Hippocampal formation (tissue), 2 donors: ENCODE measurements at places on chromosomes 12 and 14.

- no peak for DNase-seq
Observed at GRCh38 chr12:89789862-89790261, 81.2 kb upstream of the ATP2B1 start.

DNA sequence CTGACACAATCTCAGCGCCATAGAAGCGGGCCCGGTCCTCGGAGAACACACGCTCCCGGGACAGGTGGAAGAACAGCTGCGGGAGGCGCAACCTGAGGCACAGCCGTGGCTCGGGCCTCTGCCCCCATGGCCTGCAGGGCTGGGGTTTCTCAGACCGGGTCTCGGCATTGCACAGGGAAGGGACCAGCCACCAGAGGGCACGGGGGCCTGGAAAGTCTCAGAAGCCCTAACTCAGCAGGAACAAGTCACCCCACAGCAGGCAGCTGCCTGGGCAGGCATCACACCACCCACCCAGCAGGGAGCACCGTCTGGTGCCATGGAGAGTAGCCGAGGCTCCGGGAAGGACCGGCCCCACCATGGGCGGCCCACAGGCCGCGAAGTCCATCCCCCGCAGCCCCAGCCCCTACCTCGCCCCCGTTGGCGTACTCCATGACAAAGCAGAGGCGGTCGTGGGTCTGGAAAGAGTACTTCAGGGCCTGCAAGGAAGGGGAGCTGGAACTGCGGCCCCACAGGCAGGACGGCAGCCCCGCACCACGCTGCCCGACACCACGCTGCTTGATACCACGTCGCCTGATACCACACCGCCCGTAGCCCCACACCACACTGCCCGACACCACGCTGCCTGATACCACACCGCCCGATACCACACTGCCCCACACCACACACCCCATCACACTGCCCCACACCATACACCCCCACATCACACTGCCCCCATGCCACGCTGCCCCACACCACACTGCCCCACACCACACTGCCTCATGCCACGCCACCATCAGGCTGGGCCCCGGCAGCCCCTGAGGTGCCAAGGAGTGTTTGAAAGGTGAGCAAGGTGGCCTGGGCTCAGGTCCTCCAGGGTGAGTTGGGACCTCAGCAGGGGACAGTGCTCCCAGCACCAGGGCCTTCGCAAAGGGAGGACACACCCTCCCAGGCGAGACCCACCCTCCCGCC is 20.8 kb downstream of the SIVA1 start:
- DNase-seq, result no peak

DNA sequence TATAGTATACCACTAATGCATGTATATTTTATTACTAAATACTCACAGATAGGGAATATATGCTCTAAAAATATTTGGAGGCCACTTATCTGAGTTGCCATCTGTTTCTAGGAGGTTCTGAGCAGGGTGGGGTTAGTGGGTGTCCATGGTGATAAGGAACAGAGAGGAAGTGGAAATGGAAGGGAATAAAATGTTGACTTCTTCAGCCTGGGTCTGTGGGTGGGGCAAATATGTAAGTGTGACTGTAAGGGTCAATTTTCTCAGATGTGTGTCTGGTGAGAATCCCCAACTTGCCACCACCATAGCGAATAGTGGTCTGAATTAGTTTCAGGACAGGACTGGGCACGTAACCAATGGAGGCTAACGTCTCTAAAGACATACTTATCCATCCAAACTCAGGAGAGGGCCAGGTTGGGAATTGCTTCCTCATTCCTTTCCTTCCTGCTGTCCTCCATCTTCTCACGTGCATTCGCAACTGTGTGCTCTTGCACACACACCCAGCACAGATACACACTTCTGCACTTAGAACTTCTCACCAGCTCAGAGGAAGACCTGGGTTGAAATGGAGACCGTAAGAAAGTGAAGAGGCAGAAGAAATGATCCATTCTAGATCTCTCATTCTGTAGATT is 54.2 kb upstream of the GZMB start:
- no peak for DNase-seq

DNA sequence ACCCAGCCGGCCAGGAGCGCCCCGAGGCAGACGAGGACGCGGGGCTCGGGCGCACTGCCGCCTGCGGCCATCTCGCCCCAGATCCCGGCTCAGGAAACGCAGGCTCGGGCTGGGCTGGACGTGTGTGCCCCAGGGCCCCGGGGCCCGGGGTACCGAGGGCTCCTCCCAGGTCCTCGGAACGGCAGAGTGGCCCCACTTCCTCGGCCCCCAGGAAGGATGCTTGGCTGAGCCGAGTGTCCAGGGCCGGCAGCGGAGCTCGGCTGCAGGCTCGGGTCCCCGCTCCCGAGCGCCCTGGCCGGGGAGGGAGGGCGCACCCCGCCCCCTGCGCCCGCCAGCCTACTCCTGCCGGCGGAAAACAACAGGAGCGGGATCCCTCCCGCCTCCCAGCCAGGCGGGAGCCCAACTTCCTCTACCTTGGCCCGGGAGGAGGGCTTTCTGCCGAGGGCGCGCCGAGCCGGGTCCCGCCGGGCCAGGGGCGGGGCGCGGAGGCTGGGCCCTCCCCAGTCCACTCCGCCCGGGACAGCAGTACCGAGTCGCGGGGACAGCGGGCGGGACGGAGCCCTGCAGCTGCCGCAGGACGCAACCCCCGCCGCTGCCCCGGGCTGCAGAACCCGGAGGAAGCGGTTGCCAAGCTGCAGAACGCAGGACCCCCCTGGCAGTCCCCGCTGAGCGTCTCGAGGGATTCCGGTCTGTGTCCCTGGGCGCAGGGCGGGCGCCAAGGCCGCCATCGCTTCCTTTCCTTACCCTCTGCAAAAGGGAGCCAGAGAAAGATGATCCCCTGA is at the start of gene VSIG10:
Gene VSIG10, minus strand, starts transcription at position 411 of the 782 bp plus-strand sequence. Its CDS starts 340 bp downstream, at position 71.
- DNase-seq, result peak; percentile 33

DNA sequence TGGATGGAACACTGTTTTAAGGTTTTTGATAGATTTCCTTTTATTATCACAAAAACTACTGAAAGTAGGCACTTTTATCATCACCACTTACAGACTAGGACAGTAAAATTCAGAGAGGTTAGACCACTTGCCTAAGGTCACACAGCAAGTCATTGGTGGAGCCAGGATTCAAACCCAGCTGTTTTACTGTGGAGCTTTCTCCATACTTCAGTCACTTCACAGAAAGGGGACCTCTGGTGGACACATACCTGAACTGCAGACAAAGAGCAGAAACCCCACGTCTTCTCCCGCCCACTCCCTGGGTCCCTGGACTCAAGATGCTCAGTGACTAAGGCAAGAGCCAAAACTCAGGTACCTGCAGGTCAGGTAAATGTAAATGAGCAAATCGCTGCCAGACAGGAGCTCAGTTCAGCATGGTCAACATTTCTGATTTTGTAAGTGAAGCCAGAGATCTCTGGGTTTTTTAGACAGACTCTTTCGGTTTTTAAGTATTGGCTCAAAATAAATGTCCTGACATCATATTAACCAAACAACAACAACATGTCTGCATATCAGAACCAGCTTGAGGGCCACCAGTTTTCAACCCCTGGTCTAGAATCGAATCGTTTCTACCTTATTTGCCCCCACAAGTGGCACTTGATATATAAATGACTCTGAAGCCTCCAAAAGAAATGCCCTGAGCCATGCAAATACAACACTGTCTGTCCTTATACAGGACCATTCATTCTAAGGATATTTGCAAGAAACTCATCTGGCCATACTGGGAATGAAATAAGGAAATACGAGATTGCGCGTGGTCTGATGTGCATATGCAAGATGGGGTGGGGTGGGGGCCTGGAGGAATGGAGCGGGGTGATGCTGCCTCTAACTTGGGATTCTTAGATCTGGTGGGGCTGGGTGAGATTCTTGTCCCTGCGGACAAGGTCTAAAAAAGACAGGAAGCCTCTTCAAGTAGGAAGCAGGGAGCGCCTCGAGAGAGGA is 110.9 kb downstream of the KSR2 start:
- no peak for DNase-seq

GRCh38 chr14:63727231-63727735 is 582 bp downstream of the SGPP1 start:
- no peak for DNase-seq

DNA sequence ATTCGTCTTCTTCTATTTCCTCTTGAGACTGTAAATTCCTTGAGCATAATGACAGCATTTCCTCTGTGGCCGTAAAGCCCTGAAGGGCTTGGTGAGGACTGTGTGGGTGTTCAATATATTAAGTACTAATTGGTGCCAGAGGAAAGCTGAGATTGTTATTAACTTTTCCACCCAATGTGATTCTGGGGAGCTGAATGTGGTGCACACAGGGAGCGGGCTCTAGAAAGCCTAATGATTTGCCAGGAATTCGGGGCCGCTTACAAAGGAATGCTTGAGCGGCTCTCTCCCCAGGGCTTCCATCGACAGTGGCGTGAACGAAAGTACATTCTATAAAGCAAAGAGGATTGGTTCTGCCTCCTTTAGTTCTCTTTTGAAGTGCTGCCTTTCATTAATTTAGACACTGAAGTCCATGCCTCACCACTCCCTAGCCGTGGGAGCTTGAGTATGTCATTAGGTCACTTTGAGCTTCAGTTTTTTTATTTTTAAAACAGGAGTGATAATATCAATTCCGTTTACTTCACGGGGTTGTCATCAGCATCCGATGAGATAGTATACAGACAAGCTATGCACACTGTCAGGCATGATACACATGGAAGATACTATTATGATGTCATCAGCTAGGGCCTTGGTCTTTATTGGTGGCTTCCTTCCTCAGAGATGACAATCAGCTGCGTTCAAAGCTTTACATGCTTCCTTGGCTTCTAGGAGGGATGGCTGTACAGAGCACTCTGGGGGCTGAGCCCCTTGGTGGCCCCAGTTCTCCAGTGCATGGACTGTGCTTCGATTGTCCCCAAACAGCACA is 11.0 kb upstream of the GSG1 start:
- no peak for DNase-seq

DNA sequence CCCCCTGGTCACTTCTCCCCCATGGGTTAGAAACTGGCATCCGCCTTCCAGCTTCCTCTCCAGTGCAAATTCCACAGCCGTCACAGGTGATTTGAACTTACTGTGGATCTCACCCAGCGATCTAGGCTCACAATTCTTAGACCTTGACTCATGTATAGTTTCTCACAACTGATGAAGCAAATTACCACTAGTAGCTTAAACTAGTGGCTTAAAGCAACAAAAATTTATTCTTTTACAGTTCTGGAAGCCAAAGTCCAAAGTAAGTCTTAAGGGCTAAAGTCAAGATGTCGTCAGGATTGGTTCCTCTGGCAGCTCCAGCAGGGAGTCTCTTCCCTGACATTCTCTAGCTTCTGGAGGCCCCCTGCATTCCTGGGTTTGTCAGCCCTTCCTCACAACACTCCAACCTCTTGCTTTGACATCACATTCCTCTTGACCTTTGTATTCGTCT is 117.4 kb downstream of the KTN1 start:
- no peak for DNase-seq

DNA sequence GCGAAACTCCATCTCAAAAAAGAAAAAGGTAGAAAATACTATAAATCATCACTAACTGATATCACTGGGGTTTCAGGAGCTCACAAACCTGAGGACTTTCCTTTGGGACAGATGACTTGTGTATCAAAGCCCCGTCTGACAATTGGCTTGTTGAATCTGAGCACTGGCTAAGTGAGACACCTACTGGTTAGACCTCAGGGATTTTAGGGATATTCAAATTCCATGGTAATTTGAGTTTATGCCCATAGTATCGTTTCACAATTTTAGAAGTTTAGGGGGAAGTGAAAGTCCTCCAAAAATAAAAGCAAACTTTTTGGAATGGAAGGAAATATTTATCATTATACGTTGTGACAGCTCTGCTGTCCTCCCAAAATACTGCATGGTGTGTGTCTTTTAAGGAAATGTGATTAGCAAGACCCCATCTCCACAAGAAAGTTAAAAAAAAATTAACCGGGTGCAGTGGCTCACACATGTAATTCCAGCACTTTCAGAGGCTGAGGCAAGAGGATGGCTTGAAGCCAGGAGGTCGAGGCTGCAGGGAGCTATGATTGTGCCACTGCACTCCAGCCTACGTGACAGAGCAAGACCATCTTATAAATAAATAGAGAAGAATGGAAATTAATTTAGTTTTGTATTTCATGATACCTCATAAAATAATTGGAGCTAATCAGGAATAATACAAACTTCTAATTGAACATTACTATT is 49.2 kb downstream of the FBXL14 start:
- peak; percentile 1 for DNase-seq

- peak; percentile 23 for DNase-seq
Observed at GRCh38 chr12:117850048-117850447, 118.7 kb downstream of the KSR2 start.

DNA sequence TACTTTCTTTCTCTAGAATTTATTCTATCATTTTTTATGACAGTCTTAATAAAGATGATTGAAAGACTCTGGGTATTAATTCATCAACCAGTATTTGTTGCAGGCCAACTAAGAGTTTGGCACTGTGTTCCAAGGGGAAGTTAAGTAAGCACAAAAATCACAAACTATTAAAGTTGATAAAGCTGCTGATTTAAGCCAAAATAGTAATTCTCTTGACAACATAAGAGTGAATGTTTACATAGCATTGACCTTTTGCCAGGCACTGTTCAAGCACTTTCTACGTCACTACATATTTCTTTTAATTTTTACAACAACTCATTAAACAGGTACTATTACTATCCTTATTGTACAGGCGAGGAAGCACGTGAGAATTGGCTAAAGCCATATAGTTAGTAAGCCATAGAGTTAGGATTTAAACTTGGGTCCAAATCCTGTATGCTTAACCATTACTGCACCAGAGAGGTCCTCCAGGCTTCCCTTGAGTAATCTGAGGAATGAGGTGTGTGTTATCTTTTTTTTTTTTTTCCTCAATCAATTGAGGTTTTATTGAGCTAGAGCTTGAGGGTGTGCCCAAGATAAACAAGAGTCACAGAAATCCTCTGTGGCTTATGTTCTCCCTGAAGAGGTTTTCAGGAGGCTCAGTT is 1009.6 kb downstream of the DIO2 start:
- no peak for DNase-seq

DNA sequence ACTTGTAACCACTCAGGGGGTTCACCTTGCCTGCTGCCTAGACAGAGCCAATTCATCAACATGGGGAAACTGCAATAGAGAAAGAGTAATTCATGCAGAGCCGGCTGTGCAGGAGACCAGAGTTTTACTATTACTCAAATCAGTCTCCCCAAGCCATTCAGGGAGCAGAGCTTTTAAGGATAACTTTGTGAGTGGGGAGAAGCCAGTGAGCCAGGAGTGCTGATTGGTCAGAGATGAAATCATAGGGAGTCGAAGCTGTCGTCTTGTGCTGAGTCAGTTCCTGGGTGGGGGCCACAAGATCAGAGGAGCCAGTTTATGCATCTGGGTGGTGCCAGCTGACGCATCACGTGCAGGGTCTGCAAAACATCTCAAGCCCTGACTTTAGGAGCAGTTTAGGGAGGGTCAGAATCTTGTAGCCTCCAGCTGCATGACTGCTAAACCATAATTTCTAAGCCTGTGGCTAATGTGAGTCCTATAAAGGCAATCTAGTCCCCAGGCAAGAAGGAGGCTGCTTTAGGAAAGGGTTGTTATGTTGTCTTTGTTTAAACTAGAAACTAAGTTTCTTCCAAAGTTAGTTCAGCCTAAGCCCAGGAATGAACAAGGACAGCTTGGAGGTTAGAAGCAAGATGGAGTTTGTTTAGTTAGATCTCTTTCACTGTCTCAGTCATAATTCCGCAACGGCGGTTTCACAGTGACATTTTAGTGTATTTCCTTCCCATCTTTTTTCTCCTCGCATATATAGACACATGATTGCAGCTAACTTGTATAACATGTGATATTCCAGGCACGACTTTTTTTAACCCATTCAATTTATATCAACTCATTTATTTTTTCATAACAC is 68.9 kb upstream of the NCOR2 start:
- no peak for DNase-seq
